Stimulated activated CD8-positive, alpha-beta memory T cell treated with anti-CD3 and anti-CD28 coated beads, Interleukin-15, amount 100 ng/mL, for 4 hours (primary cell): ENCODE measurements at places on chromosomes 5 and 9.

GRCh38 chr9:91341258-91341746, 20.4 kb downstream of the AUH start:
- no peak for DNase-seq

DNA sequence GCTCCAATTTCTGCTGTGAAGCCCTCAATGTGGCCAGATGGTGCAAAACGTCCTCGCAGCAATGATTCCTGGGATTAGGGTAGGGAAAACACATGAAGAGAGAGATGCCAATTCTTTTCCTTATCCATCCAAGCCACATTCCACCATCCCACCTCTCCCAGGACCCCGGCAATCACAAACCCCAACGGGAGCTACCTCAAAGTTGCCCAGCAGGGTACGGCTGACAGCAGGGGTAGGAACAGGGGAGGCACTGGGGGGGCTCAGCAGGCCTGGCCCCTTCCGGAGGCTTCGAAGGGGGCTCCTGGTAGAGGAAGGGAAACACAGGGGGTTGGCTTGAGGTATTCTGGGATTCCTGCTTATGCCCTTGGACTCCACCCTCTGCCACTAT, 3.4 kb upstream of the STOML2 start:
- DNase-seq: no peak

GRCh38 chr5:9124838-9125237, 421.0 kb downstream of the SEMA5A start:
- DNase-seq: no peak

DNA sequence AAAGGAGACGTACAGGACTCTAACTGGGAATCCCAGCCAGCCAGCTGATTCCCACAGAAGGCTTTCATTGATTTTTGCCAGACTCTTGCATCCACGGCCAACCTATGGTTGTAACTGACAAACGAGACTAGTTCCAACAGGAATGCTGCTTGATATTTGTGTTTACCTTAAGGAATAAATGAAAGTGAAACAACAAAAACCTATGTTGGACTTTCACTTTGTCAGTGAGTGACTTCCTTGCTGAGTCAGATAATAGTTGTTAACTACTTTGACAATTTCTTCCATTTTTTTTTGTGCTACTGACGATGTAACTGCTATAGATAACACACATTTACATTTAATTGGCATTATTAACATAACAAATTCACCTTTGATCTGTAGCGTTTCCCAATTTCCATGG, 63.4 kb upstream of the LRRTM2 start:
- no peak for DNase-seq

- DNase-seq: no peak
Observed at GRCh38 chr5:34516686-34517085, 139.4 kb upstream of the RAI14 start.
